Stimulated activated CD4-positive, alpha-beta T cell treated with anti-CD3 and anti-CD28 coated beads, Interleukin-12 subunit alpha, Interleukin-12 subunit beta, amount 100 ng/mL, for 4 hours (primary cell): ENCODE measurements at places on chromosomes 12 and 14.

- DNase-seq, result peak; percentile 38
Observed at GRCh38 chr12:26971963-26972362, 33.7 kb downstream of the FGFR1OP2 start.

GRCh38 chr12:120711411-120711810, 1.2 kb downstream of the UNC119B start:
- no peak for DNase-seq

DNA sequence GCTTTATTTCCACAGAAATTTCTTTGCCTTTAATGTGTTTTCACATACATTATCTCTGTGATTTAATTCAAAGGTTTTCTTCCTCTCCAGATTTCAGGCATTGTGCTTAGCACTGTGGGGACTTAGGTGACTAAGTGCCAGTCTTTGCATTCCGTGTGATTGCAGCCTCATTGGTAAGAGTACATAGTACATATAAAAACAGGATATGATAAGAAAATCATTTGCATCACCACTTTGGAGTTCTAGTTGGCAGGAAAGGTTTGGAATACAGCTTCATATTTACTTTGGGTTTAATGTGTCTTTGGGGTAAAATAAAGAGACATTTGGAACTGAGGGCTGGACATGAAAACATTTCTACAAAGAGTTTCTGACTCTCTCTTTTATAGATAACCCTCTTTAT, 37.8 kb upstream of the C12orf75 start:
- DNase-seq, result no peak

GRCh38 chr12:92513231-92513730, 189.5 kb upstream of the PLEKHG7 start:
- DNase-seq, result no peak

DNA sequence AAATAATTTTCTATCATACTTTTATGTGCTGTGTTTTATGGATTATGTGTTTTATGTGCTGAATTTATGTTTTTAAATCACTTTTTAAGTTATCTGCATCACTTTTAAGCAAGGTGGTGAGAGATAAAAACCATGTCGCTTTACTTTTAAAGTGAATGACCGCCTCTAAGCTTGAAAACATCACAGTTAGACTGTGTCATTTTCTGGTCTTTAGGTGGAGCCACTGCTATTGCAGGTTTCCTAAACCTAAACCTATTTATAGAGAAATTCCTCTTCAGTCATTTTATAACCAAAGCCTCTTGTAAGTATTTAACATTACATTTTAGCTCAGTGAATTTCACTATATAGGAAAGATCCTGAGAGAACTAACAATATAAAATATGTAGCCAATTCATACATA, 21.0 kb upstream of the MDM2 start:
- DNase-seq, result no peak

- DNase-seq, result no peak
Observed at GRCh38 chr12:95509300-95509699, 35.3 kb downstream of the METAP2 start.

DNA sequence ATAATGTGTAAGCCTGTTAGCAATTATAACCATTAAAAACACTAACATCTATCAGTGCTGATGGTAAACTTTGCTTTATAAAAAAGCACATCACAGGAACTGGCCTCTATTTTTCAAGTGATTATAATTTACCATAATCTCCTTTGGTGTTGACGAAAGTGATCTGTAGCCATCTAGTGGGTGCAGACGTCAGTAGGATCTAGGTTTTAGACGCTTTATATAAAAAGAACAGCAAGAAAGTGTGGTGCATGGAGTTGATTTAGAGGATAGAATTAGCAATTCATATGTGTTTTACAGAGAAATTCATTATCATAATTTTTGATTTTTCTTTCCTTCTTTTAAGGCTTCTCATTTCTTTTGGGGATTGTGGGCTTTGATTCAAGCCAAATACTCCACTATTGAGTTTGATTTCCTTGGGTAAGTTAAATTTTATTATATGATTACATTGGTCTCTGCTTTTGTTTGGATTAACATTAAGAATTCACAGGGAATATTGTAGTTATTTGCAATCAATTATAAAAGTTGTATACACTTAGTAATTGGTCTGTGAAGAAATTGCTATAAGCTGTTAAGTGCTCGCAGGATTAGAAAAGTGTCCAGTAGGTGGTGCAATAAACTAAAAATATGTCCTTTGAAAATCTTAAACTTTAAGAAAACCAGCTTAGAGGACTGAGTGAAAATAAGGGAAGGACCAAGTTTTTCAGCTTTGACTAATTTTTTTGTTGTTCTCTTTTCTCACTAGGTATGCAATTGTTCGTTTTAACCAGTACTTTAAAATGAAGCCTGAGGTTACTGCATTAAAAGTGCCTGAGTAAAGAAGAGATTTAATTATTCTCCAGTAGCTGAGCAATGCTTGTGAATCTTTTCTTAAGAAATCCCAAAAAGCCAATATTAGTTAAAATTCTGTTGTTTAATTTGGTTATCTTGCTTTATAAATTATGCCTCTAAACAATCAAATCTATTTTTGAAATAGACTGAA, 59.5 kb downstream of the ETNK1 start:
- no peak for DNase-seq

DNA sequence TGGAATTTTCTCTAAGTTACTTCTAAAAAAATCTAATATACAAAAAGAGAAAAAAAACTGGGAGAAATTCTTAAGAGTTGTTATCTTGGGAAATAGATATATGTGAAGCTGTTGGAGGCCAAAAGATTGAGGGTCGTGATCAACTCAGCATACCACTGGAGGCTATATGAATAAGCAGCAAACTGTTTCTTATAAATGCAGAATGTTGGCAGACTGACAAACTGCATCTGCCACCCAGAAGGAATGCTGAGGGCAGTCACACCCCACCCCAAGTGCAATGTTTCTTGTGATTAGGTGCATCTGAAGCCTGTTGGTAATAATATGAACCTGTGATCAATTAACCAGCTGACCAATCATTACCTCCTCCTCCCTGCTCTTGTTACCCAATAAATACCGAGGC, 818.6 kb upstream of the MGAT4C start:
- no peak for DNase-seq
